Kasumi-1 (cell line): ENCODE measurements at places on chromosomes 4 and X.

GRCh38 chr4:138668309-138668708 is 347.3 kb upstream of the NOCT start:
- no peak for DNase-seq

DNA sequence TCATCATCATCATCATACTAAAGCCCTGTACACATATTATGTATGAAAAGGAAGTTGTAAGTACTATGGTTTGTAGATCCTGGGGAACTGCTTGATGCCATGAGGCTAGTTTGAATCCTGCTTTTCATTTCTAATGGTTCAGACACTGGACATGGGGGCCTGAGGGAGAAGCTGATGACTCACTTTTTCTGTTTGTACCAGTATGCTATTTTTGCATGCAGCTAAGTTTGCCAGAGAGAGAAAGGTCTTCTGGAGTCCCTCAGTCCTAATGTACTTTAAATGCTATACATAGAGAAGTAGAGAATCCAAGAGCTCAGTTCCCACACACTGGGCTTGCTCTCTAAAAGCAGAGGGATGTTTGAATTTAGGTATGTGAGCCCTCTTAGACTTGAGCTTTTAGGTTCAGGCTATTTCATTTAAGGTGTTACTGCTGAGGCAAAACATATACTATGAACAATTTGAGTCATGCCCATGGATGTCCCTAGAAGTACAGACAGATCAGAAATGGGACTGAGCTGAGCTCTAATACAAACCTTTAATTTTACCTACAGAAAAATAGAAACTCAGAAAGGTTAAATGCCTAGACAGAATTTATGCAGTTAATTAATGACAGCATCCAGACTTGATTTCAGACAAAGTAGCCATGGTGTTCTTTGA is 17.6 kb upstream of the HS3ST1 start:
- DNase-seq = no peak

DNA sequence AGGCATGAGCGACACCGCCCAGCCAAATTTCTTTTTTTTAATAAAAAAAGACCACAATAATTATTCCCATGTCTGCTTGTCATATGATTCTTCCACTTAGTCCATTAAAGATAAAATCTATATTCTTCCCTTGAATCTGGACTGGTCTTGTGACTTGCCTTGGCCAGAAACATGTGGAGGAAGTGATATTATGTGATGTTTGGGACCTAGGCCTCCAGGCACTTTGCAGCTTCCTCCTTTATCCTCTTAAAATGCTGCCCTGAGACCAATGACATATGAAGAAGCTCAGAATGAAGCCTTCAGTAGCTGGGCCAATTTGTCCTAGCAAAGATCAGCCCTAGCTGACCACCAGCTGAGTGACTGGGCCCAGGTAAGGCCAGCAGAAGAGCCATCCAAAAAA is 250.0 kb downstream of the INPP4B start:
- DNase-seq = no peak

- no peak for DNase-seq
These were observed 62.4 kb downstream of the HOPX start for GRCh38 chr4:56618734-56619133.

GRCh38 chr4:28009541-28009940 is 1148.9 kb downstream of the STIM2 start:
- DNase-seq = no peak
